ENCODE measurements at places on chromosomes 1 and 21.

- DNase-seq, result no peak
Observed at GRCh38 chr1:39204441-39205081, at the start of gene MACF1. Gene MACF1 (plus strand): TSS chr1:39204695. CDS start chr1:39205023, 328 bp downstream.

DNA sequence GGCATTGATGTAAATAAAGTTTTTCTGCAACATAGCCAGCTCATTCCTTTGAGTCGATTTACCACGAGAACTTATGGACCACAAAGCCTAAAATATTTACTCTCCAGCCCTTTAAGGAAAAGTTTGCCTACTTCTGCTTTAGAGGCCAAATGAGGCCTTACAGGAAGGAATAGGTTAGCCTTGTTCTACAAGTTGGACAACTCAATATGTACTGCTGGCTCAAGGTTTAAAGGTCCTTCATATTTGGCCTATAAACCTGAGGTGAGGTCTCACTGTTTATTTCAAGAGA is 144.5 kb upstream of the DNAH14 start:
- DNase-seq, result no peak

GRCh38 chr21:16711757-16712156 is 801.1 kb upstream of the CXADR start:
- no peak for DNase-seq

DNA sequence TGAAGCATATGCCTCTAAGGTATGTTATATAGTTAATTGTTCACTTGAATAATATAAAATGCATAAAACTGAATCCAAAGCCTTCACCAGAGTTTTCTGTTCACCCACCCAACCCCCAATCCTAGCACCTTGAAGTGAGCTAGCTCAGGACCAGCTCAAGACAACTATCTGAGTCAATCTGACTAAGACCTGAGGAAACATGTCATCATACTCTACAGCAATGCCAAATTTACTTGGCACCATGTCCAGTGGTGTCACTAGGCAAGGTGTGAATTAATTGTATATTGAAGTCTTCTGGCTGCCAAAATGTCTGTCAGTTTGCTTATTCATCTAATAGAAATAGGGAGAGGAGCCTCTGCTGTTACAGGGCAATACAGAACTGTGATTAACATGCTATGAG is 3.8 kb downstream of the DNASE2B start:
- DNase-seq, result no peak

DNA sequence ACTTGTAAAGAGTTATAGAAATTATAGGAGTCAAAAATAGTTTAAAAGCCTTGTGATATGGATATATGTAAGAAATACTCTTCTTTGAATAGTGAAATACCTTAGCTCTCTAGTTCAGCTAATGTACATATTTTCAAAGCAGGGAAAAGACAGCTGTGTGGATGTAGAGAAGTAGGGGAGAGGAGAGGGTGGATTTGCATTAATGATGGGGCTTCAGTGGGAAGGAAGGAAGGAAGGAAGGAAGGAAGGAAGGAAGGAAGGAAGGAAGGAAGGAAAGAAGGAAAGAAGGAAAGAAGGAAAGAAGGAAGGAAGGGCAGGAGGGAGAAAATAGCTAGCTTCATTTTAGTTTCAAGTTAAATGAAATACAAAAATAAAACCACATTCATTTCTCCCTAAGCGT is 62.4 kb upstream of the RGS1 start:
- no peak for DNase-seq

- DNase-seq, result no peak
Observed at GRCh38 chr1:53640701-53641075, 98.3 kb downstream of the GLIS1 start.

DNA sequence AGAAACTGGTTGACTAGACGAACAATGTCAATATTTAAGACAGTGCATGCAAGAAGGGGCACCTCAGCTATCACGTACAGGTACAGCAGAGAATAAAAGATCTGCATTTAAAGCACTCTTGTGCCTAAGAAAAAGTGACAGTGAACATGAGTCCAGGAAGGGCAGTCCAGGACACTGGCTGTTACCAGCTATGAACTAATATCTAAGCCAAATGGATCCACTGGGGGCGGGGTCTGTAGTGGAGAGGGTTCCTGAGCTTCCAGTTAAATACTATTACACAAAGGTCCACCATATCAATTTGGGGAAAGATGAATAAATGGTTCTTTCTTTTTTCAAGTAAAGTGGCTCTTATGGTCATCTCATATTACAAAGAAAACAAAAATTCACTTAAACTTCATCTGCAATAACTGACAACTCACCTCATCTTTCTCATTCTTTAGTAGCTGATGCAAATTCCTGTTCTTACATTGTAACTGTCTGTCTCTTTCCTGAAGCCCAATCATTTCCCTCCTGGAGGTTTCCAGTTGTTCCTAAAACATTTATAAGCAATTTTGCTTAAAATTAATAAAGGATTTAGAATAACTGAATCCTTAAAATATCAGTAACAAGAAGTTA is 24.5 kb downstream of the SSX2IP start:
- no peak for DNase-seq

DNA sequence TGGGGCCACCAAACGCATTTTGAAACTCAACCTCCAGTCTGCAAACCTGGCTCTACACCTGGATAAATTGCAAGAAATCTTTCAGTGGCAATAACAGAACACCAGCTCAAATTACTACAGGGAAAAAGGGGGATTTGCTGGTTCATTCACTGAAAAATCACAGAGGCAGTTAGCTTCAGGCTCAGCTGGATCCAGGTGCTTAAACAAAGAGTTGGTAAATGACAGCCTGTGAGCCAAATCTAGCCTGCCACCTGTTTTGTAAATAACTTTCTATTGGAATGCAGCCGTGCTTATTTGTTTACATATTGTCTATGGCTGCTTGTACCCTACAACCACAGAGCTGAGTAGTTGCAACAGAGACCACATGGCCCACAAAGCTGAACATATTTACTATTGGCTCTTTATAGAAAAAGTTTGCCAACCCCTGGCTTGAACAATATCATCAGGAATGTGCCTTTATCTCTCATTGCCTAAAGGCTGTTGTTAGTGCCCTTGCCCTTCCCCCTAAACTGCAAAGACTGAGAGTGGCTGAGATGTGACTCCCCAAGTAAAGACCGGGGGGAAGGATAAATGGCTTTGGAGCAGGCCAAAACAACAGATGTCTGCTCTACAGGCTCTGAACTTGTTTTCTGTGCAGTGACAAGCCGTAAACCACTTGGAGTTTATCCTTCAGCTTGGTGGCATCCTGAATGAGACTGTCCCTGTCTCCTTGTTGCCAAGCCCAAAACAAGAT is 21.5 kb upstream of the PTPRF start:
- DNase-seq, result no peak

- DNase-seq, result no peak
Observed at GRCh38 chr21:18913914-18914313, 510.3 kb upstream of the TMPRSS15 start.

GRCh38 chr1:46747683-46748288 is 28.9 kb upstream of the EFCAB14 start:
- no peak for DNase-seq

DNA sequence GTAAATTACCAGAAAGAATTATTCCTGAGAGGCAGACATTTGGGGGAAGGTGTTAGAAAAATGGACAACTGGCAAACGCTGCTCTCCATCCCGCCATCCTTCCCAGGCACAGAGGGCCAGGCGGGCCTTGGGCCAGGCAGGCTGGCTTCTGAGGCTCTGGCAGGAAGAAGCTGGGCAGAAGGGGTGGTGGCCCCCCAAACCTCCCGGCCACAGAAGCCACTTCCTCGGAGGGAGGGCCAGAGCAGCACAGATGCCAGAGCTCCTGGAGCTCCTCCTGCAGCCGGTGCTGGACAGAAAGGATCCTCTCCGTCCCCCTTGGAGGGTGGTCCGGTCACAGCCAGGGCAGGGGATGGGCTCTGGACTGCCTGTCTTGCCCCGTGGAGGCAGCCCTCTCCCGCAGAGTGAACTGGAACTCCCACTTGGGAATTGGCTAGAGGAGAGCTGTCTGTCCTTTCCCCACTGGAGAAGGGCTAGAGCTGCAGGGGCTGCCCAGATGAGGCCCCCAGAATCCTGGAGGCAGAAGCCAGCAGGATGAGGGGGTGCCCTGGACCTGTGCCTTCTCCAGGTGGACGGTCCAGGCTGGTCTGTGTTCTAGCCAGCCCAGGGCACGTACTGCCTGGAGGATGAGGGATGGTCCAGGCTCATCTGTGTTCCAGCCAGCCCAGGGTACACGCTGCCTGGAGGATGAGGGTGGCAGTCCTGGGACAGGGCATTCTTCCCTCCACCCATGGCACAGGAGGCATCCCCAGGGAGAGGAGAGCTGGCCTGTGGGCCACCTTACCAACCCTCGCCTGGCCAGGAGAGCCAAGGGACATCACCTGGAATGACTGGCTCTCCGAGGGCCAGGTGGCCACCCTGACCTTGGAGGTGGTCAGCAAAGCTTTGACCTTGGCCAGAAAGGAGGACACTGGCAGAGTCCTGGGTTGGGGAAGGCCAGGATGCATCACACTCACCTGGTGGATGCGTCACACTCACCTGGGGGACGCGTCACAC is 47.4 kb upstream of the ACTRT2 start:
- DNase-seq, result peak; percentile 13

DNA sequence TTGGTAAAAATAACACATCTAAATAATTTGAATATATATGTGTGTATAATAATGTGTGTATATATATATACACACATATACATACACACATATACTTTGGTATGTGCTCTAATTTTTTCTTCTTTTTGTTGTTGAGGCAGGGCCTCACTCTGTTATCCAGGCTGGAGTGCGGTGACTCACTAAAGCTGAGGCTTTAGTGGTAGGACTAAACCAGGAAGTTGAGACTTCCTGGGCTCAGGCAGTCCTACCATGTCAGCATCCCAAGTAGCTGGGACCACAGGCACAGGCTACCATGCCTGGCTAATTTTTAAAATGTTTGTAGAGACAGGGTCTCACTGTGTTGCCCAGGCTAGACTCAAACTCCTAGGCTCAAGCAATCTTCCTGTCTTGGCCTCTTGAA is 46.7 kb upstream of the CXADR start:
- no peak for DNase-seq

DNA sequence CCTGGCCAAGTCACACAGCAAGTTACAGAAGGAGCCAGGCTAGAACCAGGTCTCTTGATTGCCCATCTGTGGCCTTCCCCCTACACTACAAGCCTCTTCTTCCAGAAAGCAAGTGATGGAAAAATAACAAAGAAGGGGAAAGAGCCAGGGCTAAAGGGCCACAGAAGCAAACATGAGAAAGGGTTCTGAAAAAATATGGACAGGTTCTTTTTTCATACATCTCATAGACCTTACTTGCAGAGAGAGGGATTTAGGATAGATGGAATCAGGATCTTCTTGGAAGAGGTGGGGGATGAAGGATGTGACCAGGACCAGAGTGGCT is 3.2 kb downstream of the RHBG start:
- DNase-seq, result no peak

GRCh38 chr1:160097151-160097910 is 1.1 kb downstream of the IGSF8 start:
- DNase-seq, result no peak

DNA sequence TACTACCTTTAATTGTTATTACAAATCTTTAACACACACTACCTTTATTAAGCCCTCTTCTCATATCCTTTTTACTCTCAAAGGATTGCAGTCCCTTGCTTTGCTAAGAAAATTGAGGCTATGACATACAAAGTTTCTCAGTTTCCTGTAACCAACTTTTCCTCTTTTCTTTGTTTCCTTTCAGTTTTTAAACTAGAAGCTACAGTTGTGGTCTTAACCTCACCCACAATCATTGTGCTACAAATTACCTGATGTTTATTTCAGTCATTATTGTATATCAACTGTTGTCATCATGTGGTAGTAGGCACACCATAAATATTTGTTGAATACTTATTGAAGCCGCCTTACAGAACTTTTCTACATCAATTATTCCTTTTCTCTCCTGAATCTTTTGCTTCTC is 51.8 kb downstream of the SLAMF6 start:
- no peak for DNase-seq

DNA sequence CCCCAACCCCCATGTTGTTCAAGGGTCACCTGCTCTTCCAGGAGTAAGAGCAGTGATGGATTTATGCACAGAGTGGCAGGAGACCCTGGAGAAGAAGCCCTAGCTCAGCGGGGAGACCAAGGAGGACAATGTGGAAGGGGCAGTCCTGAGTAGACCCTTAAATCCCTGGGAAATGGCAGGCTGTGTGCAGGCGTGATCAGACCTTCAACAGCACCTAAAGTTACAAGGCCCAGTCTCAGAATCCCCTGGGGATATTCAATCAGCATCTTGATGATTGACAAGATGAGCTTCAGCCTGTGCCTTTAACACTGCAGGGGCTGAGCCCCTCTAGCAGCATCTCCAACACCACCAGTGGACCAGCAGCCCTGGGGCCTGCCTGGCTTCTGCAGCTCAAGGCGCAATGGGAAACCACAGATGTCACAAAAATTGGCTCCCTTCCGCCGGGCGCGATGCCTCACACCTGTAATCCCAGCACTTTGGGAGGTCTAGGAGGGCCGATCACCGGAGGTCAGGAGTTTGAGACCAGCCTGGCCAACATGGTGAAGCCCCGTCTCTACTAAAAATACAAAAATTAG is 60.4 kb downstream of the IRF2BP2 start:
- no peak for DNase-seq
